ENCODE measurements at places on chromosomes 11 and 22. TPM values are rescaled to one million over a fixed set of nuclear protein-coding genes. Genes with fewer than 3 reads are reported as not detected.

MS4A10 gene
- polyA plus RNA-seq, result not detected

MFRP gene
- not detected for polyA plus RNA-seq

GRCh38 chr11:75077316-75077715 lies 19.4 kb downstream of the OR2AT4 start:
- DNase-seq, result no peak

- DNase-seq, result no peak
These were observed 476.8 kb downstream of the METTL15 start for GRCh38 chr11:28584992-28585391.

DNA sequence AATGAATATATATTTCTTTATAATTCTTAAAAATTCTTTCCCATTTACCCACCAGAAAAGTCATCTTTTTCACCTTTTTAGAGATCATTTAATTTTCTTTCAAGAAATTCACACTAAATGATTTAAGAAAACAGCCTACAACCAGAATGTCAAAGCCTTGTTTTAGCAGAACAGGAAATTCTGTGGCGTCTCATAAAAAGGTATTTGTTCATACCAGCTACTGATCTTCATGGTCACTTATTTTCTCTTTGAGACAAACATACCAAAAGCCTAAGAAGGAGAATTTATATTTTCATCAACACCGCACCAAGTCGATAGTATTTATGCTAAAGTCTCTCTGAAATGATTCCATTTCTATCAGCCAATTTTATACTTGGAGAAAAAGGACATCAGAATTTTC lies 105.3 kb downstream of the ETS1 start:
- no peak for DNase-seq

- peak; percentile 42 for DNase-seq
These were observed 50.0 kb upstream of the POU2AF1 start for GRCh38 chr11:111429066-111429506.

THAP7 gene
- polyA plus RNA-seq, result 26.3 TPM

DNA sequence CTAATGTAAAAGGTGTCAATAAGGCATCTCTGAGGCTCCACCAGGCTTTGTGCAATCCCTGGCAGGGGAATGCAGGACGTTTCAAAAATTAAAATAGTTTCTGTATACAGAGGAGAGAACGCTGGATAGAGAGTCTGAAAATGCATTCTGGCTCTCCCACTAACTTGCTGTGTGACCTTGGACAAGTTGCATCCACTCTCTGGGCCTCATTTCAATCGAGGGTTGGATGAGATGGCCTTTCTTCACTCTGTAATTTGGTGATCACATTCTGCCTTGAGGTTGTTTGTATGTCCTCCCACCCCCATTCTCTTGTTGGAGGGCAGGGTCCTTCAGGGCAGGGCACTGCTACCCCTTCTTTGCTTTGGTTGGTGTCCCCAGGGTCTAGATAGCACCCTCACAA lies 78.5 kb downstream of the CACNG2 start:
- no peak for DNase-seq

SDF2L1 gene
- polyA plus RNA-seq, result 52.2 TPM

APOBEC3B gene
- polyA plus RNA-seq, result not detected

GRCh38 chr22:48416396-48417224 lies 1411.1 kb downstream of the BRD1 start:
- no peak for DNase-seq

- peak; percentile 80 for DNase-seq
These were observed 802 bp upstream of the PIM3 start for GRCh38 chr22:49959782-49960158.

- DNase-seq, result no peak
These were observed 42.3 kb downstream of the C11orf91 start for GRCh38 chr11:33658195-33658900.

DNA sequence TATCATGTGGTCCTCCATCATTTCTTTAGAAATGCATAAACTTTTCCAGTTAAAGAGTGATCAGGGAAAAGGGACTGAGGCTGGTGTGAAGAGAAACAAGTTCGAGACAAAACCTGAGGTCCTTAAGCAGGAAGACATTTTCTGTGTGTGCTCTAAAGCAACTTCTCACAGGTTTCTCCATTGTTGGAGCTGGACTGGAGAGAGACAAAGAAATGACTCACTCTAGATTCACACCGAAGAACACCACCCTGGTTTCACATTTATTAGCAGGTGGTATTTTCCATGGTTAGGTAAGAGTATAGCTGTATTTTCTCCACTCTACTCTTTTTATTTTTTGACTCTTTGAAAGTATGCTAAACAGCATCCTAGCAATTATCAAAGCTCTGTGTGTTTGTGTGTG lies 736.4 kb downstream of the KCNA4 start:
- no peak for DNase-seq

GRCh38 chr22:46104170-46104880 lies 46.0 kb upstream of the PPARA start:
- DNase-seq, result no peak

Data from SK-N-SH (cell line).